ENCODE measurements at places on chromosomes 13 and 19.
A peak's percentile ranks its signal among the peaks of the same experiment; 100 is the strongest.

DNA sequence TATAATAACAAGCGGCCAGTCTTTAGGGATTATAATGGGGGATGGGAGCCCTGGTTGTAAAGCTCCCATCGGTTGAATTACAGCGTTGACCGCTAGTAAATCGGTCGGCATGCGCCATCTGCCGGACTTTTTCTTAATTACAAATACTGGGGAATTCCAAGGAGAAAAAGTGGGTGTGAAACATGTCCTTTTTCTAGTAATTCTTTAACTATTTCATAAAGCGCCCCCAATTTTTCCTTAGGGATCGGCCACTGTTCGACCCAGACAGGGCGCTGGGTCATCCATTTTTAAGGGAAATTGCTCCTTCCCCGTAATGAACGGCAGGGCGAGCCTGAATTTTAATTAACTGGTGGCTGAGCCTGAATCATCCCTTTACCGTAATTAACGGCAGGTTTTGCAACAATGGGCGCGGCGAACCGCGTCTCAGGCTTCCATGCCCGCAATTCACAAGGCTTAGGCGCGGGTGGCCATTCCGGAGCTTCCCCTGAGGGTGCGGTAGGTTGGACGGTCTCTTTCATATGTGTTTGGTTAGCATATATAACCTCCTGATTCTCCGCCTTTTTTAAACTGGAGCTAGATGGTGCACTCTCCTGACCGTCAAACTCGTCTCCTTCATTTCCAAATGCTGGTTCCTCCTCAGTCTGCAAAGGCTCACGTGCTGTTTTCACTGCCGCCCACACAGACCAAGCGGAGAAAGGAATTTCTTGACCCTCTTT, 30.2 kb upstream of the EVI5L start:
- peak; percentile 88 for DNase-seq

GRCh38 chr13:108086678-108087077, 128.7 kb downstream of the LIG4 start:
- DNase-seq, result peak; percentile 49

- peak; percentile 39 for DNase-seq
These were observed 1.8 kb downstream of the RAP2A start for GRCh38 chr13:97435794-97436193.

GRCh38 chr19:6503407-6504201, 1.5 kb upstream of the TUBB4A start:
- no peak for DNase-seq

DNA sequence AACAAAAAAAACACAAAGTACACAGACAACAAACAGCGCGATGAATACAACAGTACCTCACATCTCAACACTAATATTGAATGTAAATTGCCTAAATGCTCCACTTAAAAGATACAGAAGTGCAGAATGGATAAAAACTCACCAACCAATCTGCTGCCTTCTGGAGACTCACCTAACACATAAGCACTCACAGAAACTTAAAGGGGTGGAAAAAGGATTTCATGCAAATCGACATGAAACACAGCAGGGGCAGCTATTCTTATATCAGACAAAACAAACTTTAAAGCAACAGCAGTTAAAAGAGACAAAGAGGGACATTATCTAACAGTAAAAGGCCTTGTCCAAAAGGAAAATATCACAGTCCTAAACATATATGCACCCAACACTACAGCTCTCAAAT, 209.5 kb downstream of the ABCC4 start:
- no peak for DNase-seq

All from NB4 (cell line).